ENCODE measurements at places on chromosomes 5 and 9.
A peak's percentile ranks its signal among the peaks of the same experiment; 100 is the strongest.

- no peak for DNase-seq
Measured at GRCh38 chr9:1718836-1719235, 296.3 kb upstream of the SMARCA2 start.

DNA sequence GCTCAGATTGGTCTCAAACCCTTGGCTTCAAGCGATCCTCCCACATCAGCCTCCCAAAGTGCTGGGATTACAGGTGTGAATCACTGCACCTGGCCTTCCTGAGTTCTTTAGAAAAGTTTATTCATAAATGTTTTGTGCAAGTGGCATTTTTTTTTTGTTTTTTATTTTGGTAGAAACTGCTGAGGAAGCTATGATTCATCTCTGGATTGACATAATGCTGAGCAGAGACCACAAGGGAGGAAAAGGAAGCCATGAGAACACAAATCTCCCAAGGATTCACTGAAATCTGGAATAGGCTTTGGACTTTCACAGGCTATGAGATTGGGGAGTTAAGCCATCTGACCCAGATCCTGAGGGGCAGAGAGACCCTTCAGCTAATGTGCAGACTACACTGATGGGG is 3.4 kb upstream of the SLC46A2 start:
- no peak for DNase-seq

- DNase-seq = no peak
Measured at GRCh38 chr5:25701936-25702335, 1057.2 kb upstream of the CDH10 start.

GRCh38 chr5:30880514-30880913 is 313.0 kb upstream of the CDH6 start:
- DNase-seq = no peak

DNA sequence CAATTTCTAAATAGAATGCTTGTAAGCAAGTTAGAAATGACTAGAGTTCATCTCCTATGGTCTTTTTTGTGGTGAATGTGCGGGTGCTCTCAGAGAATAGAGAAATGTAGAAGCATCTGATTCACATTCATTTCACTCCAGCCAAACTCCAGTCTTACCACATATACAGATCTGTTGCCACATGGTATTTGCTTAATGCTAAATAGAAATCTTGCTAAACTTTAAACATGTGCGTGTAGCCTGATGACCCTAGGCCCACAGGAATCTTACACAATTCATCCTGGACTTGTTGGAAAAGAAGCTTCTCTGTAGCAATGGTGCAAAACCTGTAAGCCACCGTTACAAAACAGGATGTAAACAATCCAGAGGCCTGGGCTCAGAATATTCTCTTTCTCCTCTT is 135.2 kb downstream of the PCSK1 start:
- DNase-seq = peak; percentile 90

GRCh38 chr5:180335614-180336233 is 17.4 kb downstream of the GFPT2 start:
- DNase-seq = no peak

DNA sequence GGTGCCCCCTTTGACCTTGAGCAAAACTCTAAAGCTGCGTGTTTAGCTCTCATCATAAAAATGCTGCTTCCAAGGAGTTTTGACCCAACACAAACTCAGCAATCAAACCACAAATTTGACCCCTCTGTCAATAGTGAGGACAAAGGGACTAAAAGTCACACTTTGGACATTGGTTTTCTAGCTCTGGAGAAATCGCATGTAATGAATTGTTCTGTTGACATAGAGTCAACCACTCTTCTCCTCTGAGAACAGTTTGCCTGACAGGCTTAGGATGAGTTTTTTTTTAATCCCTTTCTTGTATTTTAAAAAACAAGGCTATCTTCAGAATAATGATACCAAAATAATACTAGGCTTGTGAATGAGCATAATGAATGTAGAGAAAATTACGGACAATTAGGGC is 61.1 kb upstream of the MAN2A1 start:
- DNase-seq = no peak

- DNase-seq = no peak
Measured at GRCh38 chr5:42887575-42887974, 75.9 kb upstream of the SELENOP start.

DNA sequence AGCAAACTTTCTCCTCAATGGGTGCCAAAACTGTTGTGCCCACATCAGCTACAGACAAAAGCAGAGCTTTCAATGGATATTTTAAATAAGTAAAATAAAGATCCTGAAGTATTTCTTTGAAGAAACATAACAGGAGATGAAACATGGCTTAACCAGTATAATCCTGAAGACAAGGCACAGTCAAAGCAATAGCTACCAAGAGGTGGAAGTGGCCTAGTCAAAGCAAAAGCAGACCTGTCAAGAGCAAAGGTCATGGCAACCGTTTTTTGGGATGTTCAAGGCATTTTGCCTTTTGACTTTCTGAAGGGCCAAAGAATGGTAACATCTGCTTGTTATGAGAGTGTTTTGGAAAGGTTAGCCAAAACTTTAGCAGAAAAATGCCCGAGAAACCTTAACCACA is 77.9 kb downstream of the ANXA1 start:
- DNase-seq = no peak

GRCh38 chr5:144076521-144077083 is 93.9 kb downstream of the YIPF5 start:
- no peak for DNase-seq

- no peak for DNase-seq
Measured at GRCh38 chr9:87336407-87336806, 161.3 kb upstream of the DAPK1 start.

Measured in EH (cell line).